ENCODE measurements at places on chromosomes 7 and 10. TPM values are rescaled to one million over a fixed set of nuclear protein-coding genes. Genes with fewer than 3 reads are reported as not detected.

DNA sequence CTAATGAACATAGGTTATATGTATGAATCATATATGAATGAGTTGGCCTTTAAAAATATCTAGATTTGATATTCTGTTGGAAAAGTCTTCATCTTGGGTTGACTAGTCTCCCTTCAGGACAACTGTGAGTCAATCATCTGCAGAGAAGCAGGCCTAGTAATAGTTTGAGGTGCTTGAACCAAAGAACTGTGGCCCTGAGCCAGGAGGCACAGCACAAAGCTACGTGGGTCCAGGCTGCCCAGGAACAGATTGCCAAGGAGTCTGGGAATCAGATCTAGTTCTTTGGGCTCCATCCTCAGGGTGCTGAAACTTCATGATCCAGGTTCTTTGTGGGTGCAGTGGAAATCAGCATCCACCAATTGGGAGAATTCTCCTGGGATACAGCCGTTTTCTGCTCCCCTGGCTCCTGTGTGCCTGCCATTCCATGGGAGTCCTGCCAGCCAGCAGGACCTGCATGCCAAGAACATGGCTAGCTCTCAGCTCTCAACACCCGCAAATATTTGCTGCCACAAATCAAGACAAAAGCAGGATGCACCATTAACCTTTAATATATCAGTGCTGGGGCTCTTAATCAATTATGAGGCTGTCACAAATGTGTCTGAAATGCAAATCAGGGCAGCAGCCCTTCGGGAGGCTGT is 709.0 kb downstream of the GRID1 start:
- no peak for DNase-seq

DNA sequence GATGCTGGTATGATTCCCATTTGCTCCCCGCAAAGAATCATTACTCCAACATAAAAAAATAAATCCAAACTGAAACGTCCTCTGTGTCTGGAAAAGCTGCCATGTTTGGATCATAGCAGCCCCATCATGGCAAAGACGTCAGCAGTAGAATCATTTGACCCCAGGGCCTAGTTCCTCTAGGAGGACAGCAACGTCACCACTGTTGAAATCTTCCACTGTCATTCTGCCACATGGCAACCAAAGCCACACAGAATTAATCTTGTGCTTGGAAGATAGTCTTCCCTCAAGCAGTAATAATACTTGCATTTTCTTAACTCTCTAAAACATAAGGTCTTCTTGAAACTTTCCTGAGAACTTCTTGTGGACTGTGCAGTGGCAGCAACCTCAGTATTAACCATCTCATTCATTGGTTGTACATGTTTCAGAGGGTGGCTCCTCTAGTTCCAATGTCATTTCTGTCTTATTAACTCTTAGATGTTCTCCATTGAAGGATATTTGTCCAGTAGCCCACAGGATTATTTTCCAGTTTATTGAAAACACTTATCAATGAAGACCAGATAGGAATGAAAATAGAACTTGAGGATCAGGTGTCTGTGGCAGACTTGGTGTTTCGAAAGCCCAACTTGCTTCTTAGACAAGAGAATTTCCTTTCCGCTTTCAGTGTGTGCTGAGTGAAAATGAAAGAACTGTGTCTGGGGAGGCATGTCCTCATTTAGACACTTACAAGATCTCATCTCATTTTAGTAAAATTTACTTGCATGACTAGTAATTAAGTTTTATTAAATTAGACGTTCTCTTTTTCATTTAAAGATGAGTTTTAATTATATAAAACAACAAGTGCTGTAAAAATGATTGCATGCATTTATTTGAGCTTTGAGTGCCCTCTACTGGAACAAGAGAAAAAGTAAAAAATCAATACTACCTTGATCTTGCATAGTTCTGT is 28.9 kb upstream of the INHBA start:
- no peak for DNase-seq

GRCh38 chr7:132100483-132100882 is 475.8 kb downstream of the PLXNA4 start:
- no peak for DNase-seq

DNA sequence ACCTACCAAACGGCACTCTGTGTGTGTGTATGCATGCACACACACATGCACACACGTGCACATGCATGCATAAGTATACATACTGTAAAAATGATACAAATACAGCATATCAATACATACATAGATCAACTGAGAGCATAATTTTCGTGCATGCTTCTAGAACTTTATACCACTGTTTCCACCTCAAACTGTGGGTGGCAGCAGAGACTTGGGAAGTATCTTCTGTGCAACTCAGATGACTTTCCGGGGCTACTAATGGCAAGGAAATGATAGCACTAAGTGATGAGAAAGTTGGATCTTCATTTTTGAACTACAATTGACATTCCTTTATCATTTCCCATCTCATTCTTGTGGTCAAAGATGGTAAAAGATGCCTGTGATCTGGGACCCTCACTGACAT is 570.7 kb downstream of the REEP3 start:
- no peak for DNase-seq

GRCh38 chr10:124728830-124729661 is 15.1 kb downstream of the FAM53B start:
- no peak for DNase-seq

- DNase-seq: no peak
Observed at GRCh38 chr7:117683430-117684175, 189.6 kb downstream of the CTTNBP2 start.

DNA sequence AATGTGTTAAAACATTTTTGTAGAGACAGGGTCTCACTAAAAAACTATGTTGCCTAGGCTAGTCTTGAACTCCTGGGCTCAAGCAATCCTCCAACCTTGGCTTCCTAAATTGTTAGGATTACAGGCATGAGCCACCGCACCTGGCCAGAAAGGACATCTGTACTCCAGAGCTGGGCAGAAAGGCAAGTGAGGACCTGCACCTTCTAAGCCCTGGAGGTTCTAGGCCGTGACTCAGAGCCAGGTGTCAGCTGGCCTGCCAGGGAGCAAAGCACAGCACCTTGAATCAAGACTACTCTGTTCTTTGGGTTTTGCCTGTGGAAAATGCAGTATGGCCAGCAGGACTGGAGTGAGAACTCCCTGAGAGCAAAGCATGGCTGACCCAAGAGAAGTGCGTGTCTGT is 396.5 kb downstream of the ADRA2A start:
- no peak for DNase-seq

GRCh38 chr7:104207348-104207730 is 474 bp downstream of the ORC5 start:
- no peak for DNase-seq

The HOXA10 gene
- 10.3 TPM for total RNA-seq

The LIPK gene
- not detected for total RNA-seq

All from glomerular endothelial cell (primary cell).